Brain (organoid and tissue), 16 donors: ENCODE measurements at places on chromosomes 3 and 15.
A peak's percentile ranks its signal among the peaks of the same experiment; 100 is the strongest.

- peak; percentile 91 for DNase-seq
Measured at GRCh38 chr3:187516446-187517185, 148.4 kb downstream of the RTP4 start.

DNA sequence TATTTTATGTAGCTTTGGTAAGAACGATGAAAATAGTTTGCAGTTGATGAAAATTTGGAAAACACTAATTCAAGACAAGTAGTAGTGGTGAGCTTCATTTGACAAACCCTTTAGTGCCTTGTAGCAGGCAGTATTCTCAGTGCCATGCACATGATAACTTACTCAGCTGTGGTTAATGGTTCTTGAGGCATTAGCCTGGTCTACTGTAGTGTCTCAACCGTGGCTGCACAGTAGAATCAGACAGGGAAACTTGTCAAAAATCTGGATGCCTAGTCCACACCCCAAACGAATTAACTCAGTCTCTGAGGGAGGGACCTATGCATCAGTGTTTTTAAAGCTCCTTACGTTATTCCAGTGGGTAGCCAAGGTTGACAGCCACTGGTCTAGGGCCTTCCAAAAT, 45.4 kb downstream of the PSMD6 start:
- DNase-seq, result no peak

DNA sequence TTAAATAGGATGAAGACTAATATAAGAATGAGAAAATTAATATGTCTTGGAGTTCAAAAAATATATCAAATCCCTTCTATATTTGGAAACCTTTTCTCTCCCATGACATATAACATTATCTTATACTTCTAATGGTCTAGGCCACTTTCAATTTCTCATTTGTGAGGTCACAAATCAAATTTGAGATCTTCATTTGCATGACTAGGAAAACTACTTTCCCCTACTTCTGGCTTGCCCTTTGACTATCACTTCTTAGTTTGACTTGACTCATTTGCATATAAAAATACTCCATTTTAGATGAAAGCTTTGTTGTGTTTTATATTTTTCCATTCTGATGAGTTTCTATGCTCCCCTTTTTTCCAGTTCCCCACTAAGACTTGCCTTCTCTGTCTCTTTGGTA, 598.6 kb upstream of the TBL1XR1 start:
- DNase-seq, result no peak

- no peak for DNase-seq
Measured at GRCh38 chr15:60399246-60399915, 1.6 kb upstream of the ANXA2 start.

DNA sequence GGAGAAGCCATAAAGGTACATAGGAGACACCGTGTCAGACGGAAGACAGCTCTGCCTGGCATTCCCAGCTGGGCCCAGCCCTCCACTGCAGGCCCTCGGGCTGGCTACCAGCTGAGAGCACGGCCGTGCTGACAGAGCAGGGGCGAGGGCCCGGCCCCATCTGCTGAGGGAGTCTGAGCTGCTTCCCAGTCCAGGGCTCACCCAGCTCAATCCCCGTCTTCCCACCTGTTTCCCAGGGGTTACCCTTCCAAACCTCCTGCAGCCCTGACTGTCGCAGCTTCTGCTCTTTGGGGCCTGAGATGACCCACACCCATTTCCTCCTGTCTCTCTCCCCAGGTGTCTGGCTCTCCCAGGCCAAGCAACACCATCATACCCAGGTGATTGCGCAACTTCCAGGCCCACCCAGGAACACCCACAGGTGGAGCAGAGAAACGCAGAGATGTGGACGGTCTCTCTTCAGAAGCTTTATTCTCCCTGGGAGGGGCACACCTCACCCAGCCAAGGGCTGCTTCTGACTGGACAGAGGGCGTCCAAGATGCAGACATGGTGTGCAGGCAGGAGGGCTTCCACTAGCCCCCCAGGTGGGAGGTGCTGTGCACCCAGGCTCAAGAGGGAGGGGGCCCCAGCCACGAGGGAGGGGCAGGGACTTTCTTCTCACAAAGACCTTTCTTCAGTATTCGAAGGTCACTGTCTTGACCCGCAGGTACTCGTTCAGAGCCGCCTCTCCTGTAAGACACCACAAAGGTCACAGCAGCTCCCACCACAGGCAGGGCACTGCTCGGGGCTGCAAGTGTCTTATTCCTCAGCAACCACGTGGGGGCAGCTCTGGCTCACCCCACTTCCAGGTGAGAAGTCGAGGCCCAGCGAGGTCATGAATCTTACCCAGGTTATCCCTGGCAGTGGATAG, 19.4 kb upstream of the SLC41A3 start:
- DNase-seq, result no peak

GRCh38 chr3:195263925-195264600, 6.9 kb downstream of the XXYLT1 start:
- DNase-seq, result no peak

DNA sequence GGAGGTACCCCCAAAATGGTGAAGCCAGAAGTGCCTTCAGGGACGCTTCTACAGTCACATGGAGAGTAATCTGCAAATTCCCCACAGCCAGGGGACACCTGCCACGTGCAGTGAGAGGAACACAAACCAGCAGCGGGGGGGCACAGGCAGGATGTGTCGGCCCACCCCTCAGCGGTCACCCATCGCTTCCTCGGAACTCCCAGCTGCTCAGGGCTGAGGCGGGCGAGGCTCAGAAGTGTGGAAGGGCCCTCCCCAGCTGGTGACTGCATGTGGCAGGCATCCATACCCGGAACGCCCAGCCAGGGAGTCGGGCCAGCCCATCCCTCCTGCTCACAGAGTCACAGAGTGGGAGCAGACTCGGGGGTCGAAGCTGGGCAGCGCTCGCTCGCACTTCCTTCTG, 63.7 kb downstream of the SLC12A8 start:
- DNase-seq, result peak; percentile 70

DNA sequence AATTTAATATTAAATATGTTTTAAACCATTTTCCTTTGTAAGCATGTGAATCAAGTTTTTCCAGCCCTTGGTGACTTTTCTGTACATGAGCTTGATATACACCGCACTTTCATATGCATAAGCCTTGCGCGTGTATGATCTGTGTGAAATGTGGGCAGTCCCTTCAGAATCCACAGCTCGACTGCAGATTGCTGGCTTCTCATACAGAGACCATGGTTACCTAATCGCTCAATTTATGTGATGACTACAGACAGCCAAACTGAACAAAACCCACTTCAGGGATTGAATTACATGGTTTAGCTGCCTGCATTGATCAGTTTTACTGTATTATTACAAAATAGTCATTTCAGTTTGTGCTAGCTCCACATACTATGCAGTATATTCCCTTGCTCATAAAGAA, 212.3 kb upstream of the NECTIN3 start:
- DNase-seq, result no peak

DNA sequence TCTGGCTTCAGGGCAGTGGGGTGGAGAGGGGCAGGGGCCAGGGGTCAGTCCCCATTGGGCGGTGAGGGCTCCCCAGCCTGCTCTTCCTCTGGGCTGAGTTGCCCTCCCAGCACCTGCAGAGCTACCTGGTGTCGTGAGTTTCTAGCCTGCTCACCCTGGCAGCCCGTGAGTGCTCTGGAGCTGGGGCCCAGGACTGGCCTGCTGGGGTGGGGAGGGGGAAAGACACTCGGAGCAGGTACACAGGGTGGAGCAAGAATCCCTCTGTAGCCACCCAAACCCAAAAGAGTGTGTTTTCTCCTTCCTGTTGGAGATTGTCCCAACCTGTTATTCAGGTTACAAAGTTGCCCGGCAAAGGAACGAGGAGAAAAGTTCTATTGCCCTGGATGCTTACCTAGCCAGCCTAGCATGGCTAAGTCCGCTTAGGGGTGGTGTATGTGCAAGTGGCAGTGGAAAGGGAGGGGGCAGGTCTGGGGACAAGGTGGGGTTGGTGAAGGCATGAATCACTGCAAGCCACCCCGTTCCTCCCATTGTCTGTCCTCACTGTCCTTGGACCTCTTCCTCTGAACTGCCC, 8.9 kb downstream of the FAM3D start:
- no peak for DNase-seq
